ENCODE measurements at places on chromosomes 7 and 10.

GRCh38 chr10:84706431-84706830, 378.0 kb downstream of the CCSER2 start:
- DNase-seq, result no peak

DNA sequence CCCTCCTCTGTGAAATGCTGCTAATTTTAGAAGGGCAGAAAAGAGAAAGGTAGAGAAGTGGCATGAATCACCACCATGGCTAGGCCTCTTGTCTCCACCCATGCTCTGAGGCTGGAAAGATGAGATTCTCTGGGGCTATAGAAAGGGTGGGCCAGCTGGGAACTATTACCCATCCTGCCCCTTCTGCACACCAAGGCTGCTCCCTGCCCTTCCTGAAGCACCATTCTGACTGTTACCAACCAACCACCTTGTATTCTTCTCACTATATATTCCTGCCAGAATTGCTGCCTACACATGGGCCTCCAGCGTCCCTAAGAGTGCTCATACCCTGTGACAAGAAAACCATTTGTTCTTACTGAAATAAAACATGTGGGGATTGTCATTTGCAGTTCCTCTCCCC, 11.4 kb upstream of the DLX6 start:
- DNase-seq, result no peak

DNA sequence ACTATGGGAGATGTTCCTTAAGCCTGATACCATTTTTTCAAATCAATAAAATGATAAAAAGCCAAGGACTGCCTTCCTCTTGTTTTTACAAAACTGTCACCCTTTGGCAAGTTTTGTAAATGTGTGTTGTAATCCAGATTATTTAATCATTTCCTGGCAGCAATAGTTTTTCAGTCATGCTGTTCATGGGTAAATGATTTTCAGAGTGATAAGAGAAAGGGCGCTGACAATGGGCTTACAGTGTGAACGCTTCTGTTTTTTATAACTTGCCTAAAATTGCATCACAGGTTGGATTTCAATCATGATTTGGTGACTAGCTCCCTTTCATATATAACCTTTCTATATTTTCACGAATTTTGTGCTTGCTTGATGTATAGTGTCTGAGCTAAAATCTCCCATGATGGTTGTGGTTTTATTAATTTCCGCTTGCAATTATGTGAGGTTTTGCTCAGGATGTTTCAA, 19.0 kb upstream of the DMBT1 start:
- DNase-seq, result no peak

DNA sequence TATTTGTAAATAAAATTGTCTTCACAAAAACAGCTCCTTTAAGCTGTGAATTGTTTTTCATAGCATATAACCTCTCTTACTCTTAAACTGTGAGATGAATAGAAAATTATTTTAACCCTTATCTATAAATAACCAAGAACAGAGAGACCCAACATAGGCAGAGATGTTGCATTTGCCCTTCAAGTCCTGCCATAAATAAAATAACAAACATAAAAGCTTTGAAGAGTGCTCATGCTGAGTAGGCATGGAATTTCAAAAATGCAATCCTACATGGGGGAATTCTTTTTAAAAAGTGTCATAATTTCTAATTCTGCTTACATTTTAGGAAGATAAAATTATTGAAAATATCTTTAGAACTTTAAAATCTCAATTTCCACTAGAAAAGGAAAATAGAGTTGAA, 124.1 kb upstream of the FERD3L start:
- no peak for DNase-seq

- no peak for DNase-seq
Measured at GRCh38 chr7:102064361-102065025, 222.2 kb upstream of the SH2B2 start.

DNA sequence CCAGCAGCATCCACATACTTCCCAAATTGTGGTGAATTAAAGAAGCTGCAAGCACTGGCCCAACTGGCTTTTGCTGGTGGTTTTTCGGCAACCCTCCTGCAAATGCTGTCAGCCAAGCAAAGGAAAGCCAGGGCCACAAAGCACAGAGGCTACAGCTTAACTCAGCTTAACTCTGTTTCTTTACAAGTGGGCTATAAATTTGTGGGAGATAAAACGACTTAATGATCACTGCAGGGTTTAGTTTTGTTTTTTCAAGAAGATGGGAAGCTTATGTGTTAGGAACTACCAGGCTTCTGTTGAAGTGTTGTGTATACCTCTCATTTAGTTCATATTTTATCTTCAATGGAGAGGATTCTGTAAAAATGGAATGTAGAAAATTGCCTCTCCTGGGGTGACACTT, 110.6 kb downstream of the TACC2 start:
- DNase-seq, result no peak

- DNase-seq, result no peak
Measured at GRCh38 chr10:69397972-69398371, 18.7 kb downstream of the TACR2 start.

DNA sequence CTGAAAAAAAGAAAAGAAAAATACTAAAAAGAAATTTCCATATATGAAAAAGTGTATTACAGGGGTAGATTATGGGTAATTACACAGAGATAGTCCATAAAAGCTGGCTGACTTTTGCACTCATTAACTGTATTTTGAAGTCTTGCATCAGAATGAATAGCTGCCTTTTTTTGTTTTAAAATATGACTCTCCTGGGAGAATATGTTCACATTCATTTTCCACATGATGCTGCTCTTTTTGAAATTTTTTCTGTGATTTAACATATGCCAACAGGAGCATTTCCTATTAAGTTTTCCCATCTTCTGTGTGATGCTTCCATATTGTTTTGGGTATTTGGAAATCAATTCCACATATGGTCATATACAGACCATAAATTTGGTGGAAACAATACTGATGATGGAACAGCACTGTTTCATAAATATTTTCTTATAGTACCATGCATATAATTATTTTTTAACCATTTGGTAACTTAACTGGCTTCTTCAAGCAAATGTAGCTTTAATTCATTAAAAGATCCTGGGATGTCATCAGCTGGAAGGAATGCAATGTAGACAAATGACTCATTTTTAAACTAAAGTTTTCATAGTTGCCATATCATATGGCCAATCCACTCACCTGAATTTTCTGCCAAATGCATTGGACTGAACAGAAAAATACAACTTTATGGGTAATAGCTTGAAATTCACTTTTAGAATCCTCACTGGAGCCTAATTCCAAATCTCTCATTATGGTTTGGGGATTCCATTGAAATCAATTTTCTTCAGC, 313.9 kb upstream of the GLI3 start:
- DNase-seq, result no peak

- no peak for DNase-seq
Measured at GRCh38 chr7:107277331-107277730, 108.5 kb downstream of the HBP1 start.

DNA sequence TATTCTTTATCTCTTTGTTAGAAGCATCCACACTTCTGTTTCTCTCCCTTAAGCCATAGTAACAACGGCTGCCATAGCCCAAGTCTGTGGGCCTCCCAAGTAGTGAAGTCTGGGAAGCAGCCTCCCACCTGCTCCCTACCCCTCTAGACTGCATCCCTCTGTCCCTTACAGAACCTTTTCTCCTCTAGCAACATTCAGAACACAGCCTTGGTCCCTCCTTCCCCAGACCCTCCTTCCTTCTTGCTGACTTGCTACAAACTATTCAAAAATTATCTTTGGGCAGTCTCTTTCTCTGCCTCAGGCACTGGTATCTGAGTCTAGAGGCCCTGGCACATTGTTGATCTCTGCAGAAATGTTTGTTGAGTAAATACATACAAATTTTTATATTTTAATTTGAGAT, 2.3 kb upstream of the NYAP1 start:
- no peak for DNase-seq

DNA sequence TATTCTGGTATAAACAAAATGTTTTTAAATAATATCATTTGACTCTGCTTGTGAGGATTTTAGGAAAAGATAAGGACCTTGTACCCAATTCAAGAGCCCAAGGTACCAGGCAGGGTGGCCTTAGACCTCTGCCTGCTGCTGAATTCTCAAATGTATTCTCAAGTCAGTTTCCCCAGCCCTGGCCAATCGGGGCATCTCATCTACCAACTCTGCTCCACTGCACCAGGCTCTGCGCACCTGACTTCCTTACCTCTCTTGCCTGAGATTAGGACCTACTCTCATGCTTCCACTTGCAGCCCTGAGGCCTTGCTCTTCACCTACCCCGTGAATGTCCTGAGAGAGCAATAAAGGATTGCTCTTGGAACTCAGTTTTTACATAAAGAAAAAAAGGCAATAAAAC, 69.6 kb upstream of the EZH2 start:
- DNase-seq, result no peak

DNA sequence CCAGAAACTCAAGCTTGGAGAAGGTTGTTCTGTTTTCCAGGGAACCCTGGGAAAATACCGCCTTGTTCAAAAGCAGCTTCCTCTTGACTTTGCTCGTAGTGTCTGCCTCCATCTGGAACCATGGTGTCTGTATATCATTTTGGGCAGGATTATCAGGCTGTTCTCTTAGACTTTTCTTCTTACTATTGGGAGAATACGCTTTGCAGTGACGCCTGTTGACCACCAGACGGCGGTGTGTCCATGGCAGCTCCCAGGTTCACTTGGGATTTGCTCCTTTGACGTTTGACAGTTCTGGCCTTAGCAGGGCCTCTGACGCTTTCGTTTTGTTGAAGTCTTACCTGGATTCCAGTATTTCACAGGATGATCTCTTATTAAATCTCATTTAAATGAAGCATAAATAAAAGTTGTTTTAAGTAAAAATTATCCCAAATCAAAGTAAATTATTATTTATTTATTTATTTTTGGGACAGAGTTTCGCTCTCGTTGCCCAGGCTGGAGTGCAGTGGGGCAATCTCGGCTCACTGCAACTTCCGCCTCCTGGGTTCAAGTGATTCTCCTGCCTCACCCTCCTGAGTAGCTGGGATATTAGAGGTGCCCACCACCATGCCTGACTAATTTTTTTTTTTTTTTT, 41.8 kb upstream of the GJD4 start:
- peak; percentile 7 for DNase-seq

GRCh38 chr7:21198921-21199320, 229.0 kb upstream of the SP4 start:
- no peak for DNase-seq

GRCh38 chr10:127444155-127444554, 105.0 kb upstream of the NPS start:
- DNase-seq, result no peak

DNA sequence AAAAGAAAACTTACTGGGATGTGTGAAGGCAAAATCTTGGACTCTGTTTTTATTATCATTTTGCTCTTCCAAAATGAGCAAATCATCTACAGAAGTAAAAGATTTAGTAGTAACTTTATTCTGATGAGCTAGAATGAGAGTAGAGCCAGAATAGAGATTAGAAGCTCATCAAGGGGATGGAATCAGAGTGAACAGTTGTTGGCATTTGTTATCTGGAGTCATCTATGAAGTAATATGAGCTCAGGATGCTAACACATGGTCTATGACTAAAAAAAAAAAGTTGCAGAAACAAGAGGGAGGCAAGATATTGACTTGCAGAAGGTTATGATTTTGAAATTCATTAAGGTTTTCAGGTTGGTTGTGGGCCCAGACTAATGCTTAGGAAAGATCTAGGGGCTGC, 409.1 kb upstream of the ETV1 start:
- DNase-seq, result no peak

DNA sequence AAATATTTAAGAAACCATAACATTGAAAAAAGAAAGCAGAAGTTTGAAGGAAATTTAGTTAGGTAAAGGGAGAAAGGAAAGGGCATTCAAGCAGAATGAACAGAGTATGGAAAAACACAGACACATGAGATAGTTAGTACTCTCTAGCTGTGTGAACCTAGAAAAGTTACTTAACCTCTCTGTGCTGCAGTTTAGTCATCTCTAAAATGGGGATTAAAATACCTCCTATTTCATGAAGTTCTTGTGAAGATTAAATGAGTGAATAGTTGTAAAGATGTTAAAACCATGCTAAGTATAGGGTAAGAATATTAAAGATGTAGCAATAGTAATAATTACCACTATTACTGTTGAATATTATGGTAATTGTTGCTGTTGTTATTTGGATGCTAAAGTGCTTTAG, 269.6 kb downstream of the SLC25A13 start:
- no peak for DNase-seq

DNA sequence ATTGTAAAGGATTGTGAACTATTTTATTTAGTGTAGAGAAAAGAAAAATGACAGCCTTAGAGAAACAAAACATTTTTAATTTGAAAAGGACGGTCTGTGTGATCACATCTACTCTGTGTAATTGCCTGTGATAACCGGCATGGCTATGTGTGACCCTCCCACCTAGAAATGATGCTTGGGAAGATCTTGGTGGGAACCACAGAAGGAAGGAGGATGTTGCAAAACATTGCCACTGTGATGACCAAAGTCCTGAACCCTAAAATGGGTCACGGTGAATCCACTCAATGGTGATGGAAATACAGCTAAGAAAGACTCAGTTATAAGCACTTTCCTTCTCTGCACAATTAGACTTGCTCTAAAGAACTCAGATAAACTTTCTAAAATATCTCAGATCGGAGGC, 221.3 kb upstream of the FRMD4A start:
- no peak for DNase-seq

DNA sequence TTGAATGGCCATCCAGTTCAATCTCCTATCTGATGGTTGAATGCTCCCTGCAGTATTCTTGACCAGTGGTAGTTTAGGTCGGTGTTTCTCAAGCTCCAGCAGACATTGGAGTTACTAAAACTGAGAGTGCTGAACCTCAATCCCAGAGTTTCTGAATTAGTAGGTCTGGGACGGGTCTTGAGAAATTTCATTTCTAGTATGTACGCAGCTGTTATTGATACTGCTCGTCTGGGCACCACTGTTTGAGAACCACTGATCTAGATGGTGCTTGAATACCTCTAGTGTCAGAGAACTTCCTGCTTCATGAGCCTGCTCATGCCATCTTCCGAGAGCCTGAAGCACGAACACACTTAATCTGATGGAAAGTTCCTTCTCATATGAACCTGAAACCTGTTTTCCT, 99.4 kb upstream of the CREB5 start:
- DNase-seq, result no peak

DNA sequence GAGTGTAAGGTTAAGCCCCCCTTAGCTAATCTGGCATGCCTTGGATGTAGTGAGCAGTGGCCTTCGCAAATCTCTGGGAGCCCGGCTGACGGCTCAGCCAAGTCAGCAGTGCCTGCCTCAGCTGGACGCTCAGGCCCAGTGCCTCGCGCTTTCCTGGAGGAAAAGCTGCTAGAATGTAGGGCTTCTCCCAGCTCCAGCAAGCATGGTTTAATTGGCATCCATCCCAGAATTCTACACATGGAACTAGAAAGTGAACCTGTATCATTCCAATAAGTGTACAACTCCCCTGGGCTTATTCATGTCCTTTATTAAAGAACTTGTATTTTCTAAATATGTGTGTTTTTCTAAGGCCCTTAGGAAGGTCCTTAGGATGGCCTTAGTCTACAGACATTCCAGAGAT, 287.8 kb upstream of the SHH start:
- DNase-seq, result no peak

GRCh38 chr7:48976253-48976652, 51.9 kb downstream of the CDC14C start:
- no peak for DNase-seq

- no peak for DNase-seq
Measured at GRCh38 chr10:117726596-117727295, 184.2 kb downstream of the EMX2 start.

- peak; percentile 69 for DNase-seq
Measured at GRCh38 chr10:80498833-80499741, 38.6 kb upstream of the SH2D4B start.

All from stimulated activated CD4-positive, alpha-beta T cell treated with anti-CD3 and anti-CD28 coated beads, Interleukin-12 subunit alpha, Interleukin-12 subunit beta, amount 100 ng/mL, for 24 hours (primary cell).